ENCODE measurements at places on chromosomes 12 and 14.

GRCh38 chr14:100649173-100649519 is 61.9 kb upstream of the BEGAIN start:
- no peak for DNase-seq

DNA sequence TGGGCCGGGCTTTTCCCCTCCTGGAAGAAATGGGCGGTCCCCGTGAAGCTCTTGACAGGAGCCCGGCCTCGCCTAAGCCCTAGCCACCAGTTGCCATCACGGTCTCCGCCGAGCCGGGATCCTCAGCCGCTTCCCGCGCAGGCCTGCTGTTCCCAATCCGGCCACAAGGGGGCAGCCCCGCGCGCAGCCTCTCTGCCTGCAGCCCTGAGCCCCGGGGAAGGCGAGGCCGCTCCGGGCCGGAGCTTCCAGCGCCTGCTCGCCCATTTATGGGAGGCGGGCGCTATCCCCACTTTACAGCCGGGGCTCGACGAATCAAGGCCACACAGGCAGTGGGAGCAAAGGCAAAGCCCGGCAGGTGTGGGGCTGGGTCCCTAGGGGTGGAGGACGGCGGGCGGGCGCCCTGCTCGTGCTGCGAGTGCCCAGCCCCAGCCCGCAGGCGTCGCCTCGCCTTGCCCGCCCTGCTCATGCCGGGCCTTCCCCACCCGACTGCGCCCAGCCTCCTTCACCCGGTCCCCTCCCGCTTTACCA is 61.5 kb downstream of the LGMN start:
- DNase-seq = peak; percentile 85

DNA sequence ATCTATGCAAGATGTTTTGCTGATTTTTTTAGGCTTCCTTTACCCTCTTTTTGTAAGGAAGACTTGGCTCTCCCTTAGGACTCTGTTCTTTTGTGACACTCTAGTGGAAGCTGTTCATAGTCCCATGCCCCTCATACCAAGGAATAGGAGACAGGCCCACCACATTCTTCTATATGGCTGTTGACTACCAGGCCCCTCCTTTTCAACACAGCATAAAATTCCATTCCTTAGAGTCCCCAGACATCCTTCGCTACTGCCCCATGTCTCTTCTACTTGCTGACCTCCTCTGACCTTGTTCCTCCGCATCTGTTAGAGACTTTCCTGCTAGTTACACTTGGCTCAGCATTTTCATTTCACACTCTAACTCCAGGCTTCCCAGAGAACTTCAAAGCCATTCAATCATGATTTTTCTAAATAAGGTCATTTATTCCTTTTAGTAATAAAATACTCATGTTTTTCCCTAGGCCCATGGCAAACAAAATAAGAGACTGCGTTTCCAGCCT is 9.7 kb downstream of the PIK3C2G start:
- no peak for DNase-seq

- DNase-seq = peak; percentile 16
Observed at GRCh38 chr14:37202265-37202664, 4.5 kb downstream of the MIPOL1 start.

- DNase-seq = no peak
Observed at GRCh38 chr12:61629702-61630101, 630.5 kb upstream of the USP15 start.

GRCh38 chr12:95216711-95217376 is 423 bp downstream of the FGD6 start:
- DNase-seq = peak; percentile 59

DNA sequence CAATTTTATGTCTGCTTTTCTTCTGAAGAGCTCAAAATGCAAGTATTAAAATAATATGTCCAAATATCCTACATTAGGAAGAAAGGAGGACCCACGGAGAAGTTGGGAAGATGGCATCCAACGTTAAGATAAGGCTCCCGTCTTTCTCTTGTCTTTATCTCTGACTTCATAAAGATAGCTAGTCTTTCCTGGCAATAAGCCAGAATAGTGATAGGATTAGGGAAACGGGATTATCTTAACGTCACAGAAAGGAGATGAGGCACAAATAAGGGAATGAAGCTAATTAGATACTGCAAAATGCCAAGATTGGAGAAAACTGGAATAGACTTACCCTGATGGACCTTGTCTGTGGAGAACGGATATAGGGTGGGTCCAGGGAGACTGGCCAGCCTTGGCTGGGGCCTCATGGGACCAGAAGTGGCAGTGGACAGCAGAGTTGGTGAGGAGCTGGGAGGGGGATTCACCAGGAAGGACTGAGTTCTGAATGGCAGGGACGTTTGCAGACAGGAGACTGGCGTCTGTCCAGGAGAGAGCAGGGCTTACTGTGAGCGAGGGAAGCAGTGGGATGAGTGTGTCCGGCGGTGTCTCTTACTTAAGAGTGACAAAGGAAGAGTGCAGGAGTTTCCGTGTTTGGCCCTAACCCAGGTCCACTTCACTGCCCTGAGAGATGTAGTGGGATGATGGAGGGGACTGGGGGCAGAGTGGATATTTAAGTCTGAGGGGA is 119.9 kb downstream of the CACNA1C start:
- DNase-seq = no peak
